ENCODE measurements at places on chromosomes 12 and 14.

GRCh38 chr12:19829100-19829853 lies 390.0 kb downstream of the AEBP2 start:
- DNase-seq = no peak

GRCh38 chr12:131116468-131117117 lies 162.9 kb downstream of the ADGRD1 start:
- DNase-seq = no peak

DNA sequence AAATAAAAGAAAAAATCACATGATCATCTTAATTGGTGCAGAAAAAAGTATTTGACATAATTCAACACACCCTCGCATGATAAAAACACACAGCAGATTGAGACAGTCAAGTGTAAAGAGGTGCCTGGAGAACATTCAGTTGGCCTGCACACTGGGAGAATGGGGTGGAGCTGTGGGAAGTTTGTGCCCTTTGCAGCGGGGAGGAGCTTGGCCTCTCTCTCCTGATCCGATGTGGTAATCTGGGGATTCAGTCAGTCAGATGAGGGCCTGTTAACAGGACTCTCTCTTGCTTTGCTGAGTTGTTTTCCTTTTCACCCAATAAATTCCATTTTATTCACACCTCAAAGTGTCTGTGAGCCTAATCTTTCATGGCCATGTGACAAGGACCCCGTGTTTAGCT lies 5.9 kb downstream of the SERPINA6 start:
- no peak for DNase-seq

DNA sequence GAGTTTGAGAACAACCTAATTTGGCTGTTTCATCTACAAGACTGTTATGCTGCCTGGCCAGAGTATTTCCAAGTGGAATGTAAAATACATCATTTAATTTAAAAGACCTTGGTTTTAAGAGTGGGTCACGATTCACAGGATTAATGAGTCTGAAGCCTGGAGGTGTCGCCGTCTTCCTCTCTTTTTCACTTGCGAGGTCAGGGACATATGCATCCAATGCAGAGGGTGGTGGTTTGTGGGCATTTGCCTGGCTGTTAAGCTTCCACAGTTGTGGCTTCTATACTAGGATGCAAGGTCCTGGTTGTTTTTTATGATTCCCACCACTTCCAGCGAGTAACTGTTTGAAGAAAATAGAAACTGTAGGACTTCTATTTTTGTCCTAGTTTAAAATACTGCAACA lies 22.8 kb upstream of the RASSF3 start:
- DNase-seq = no peak

- no peak for DNase-seq
Measured at GRCh38 chr12:89083491-89083890, 268.8 kb downstream of the DUSP6 start.

GRCh38 chr14:84686550-84686949 lies 843.4 kb upstream of the FLRT2 start:
- DNase-seq = no peak

DNA sequence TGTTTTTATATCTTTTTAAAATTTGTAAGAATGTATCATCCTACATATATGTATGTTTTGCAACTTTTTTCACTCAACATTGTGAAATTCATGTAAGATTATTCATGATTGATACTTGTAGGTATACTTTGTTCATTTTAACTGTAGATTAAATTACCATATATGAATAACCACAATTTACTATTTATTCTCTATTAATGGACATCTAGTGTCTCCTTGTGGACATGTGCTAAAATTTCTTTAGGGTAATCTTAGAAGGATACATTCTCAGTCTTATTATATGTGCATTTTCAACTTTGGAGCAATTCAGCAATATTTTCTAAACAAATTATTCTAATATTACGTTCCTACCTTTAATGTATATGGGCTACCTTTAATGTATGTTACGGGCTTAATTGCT lies 192.4 kb downstream of the FUT8 start:
- DNase-seq = no peak

DNA sequence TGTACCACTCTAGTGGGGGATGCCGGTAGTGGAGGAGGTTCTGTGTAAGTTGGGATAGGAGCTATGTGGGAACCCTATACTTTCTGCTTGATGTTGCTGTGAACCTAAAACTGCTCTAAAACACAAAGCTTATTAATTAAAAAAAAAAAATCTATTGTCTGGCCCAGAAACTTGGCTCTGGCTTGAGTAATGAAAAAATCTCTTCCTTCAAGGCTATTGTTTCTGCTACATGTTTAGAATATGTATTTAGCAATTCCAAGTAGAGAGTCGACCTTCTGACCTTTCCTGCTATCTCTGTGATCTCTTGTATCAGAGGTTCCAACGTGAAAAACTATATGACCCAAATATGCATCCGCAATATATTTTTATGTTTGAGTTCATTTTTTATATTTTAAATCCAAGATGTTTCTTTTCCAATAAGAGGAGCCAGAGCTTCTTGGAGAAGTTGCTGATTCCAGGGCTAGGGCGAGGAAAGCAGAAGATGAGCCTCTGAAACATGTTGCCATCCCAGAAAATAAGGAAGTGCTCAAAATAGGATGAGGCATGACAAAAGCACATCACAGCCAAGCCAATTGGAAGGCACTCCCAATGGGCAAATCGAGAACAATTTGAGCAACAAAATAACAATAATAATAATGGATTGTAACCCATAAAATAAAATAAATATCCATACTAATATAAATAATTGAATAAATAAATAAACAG lies 184.6 kb upstream of the TMEM260 start:
- no peak for DNase-seq

GRCh38 chr14:104442631-104443390 lies 136.8 kb upstream of the C14orf180 start:
- DNase-seq = no peak

DNA sequence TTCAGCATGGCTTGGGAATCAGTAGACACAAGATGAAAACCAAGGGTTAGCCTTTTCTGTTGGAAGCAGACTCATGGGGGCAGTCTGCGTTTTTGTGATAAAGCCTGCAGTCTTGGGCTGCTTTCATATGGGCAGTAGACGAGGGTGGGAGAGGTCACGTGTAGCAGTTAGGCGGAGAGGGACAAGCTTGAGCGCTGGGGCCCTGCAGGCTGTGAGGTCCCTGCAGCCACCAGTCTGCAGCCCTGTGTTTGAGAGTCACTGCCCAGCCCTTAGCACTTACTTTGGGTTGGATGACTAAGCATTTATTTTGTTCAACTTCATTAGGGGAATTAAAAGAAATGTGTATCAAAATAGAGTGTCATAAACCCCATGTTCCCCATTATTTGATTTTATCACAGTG lies 37.2 kb downstream of the EP400 start:
- no peak for DNase-seq

- DNase-seq = no peak
Measured at GRCh38 chr14:37546621-37547447, 48.2 kb downstream of the FOXA1 start.

DNA sequence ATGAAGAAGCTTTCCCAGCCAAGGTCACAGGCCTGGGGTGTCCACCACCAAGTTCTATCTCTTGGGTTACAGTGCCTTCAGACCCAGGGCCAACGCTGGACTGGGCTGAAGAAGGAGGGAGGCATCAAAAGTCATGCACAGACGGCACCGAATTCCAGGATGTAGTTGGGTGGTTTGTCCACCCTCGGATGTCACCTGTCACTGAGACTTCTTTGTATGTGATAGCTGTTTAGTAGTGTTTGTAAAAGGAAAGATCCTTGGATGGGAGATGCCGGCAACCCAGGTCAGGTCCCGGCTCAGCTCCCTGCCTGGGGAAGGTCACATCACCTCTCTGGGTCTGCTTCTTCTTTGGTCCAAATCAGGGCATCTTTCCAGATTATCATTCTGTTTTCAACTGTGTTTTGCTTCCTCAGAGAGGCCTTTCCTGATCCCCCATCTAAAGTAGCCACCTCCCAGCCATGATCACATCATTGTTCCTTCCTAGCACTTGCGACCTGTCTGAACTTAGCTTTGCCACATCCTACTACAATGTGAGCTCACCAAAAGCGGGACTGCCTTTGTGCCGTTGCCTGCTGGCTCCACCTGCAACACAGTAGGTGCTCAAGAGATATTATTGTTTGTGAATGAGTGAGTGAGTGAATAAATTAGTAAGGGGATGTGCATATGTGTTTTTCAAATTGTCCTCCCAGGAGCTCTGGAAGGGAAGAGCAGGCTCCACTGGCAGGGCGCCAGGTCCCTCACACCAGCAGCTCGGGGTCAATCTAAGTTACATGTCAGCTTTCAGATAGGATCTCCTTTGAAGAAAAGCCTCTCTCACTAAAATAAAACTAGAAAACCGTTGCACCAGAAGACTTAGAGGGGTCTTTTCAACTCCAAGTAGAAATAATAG lies 2.1 kb downstream of the TSPAN11 start:
- no peak for DNase-seq

GRCh38 chr12:124481257-124481750 lies 86.1 kb downstream of the NCOR2 start:
- DNase-seq = no peak

GRCh38 chr14:71753126-71753830 lies 179.0 kb upstream of the RGS6 start:
- DNase-seq = peak; percentile 54

DNA sequence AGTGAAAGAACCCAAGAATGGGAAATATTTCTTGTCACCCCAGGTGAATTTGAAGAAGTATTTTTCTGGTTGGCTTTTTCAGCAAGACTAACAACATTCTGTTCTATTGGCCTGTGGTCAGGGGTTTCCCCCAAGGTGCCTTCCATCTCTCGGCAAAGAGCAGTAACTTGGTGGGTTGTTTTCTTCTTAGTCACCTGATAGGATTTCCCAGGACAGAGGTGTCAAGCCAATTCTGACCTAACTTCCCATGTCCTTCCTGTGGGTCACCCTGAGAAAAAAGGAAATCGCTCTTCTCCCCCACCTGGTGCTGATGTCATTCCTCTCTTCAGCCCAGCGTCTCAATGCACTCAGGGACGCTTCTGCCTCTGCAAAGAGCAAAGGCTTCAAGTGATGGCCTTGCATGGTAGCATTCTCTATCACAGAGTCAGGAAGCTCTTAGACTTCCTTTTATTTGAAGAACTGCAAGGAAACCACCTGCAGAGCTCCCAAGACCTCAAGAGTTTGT lies 16.1 kb upstream of the IFNG start:
- peak; percentile 35 for DNase-seq

DNA sequence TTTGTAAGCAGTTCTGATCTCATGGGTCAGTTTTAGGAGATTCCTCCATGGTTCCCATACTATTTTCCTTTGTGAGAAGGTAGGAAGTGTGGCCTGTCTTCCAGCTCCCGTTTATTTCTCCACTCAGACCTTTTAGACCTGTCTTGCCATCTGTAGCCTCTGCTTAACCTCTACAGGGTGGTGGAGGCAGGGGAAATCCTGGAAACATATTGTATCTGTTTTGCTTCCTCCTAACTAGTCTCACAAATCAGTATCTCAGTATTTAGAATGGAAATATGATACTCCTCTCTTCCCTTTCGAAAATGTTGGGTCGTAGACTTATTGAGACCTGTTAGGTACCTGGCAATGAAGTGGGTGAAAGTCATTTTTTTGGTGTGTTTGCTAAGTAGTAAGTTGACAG lies 399.4 kb upstream of the RGS6 start:
- no peak for DNase-seq

DNA sequence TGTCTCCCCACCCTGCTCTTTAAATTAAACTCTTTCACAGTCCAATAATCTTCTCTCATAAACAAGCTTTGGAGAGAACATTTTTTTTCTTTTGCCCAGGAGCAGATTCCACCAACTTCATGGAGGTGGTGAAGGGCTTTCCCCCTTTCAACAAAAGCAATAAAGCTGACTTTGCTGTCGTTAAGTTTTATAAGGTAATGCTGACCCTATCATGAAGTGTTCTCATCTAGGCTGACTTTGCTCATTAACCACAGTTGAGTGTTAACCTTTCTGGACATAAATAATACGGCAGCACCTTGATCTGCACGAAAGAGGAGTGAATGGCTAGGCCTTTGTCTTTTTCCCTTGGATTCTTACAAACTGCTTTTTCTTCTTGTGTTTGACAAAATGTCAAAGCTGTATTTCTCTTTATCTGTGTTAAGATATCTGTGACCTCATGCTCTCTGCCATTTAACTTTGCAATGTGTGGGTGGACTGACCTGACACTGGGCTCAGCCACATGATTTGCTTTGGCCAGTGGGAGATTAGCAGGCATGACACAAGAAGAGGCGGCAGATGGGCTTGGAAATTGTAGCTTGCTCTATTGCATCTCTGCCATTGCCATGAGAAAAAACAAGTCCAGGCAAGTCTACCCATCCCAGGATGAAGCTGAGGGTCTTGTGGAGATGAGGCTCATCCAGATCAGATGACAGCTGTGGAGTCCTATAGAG lies 470.9 kb upstream of the CCDC196 start:
- no peak for DNase-seq

- no peak for DNase-seq
Measured at GRCh38 chr12:12086362-12086761, 15.6 kb downstream of the BCL2L14 start.

DNA sequence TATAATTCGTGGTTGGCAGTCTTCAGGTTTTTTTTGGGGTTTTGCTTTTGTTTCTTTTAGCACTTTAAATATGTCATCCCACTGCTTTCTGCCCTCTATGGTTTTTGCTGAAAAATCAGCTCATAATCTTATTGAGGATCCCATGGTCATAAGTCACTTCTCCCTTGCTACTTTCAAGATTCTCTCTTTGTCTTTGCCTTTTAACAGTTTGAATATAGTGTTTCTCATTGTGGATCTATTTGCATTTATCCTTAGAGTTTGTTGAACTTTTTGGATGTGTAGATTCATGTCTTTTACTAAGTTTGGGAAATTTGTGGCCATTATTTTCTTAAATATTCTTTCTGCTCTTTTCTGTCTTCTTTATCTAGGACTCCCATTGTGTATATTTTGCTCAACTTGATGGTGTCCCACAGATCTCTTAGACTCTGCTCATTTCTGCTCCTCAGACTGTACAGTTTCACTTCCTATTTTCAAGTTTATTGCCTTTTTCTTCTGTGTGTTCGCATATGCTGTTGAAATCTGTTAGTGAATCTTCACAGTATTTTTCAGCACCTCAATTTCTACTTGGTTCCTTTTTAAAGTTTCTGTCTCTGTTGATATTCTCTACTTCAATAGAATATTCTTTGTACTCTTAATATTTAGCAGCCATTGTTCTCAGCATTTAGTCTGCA lies 70.8 kb downstream of the WNK1 start:
- no peak for DNase-seq

DNA sequence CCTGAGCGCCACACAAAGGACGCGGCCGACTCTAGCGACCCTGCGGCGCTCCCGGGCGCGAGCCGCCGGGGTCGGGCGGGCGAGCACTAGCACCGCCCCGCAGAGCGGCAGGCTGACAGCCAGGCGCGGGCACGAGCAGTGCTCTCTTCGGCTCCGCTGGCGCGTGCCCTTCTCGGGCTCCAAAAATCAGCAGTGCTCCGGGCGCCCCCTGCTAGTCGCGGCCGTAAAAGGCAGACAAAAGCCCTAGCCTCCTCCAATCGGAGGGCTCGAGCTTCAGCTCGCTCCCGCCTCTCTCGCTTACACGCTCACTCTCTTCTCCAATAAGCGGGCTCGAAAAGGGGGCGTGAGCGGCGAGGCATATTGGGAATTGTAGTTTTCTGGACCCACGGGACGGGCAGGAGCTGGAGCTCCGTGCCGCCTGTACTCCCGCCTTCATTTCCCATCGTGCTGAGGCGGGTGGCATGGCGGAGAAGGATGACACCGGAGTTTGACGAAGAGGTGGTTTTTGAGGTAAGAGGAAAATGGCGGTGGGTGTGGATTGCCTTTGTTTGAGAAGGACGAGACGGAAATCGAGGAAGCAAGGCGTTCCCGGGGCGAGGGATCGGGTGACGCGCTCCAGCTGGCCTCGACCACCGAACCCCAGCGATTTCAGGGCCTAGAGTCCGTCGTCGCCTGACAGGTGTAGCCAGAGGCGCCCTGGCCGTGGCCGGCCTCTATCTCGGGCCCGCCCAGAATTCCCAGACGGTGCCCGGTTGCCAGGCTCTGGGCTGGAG lies at the start of the genes FGD6 and VEZT:
Gene FGD6 (minus strand): TSS at position 91 of the 773 bp plus-strand sequence. CDS start 227 bp downstream, outside the sequence.
Gene VEZT (plus strand): TSS at position 431 of the 773 bp plus-strand sequence. CDS start 44 bp downstream, at position 475.
- DNase-seq = peak; percentile 93
